ENCODE measurements at places on chromosomes 1 and 21. TPM values are rescaled to one million over a fixed set of nuclear protein-coding genes. Genes with fewer than 3 reads are reported as not detected.

MRAP gene
- total RNA-seq, result 0.46 TPM

HTR6 gene
- not detected for total RNA-seq

TEX38 gene
- not detected for total RNA-seq

F11R gene
- total RNA-seq, result 167 TPM

CR2 gene
- total RNA-seq, result 0.12 TPM

TCHHL1 gene
- not detected for total RNA-seq

TMEM81 gene
- 3.5 TPM for total RNA-seq

DNA sequence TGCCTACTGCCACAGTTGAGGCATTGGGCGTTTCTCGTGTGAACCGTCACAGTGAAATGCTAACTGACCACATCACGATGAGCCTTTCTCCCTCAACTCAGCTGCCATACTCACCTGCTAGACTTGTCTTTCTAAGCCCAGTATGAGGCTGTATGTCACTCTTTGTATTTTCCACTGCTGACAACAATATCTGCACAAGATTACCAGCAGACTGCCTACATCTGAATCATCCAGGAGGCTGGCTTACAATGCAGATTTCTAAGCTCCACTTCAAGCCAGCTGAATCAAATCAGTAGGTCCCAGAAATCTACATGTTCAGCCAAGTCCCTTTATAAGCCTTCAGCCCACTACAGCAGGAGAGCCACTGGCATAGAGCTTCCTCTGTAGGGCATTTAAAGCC lies 355.0 kb upstream of the DUSP10 start:
- no peak for DNase-seq
- H3K4me1 ChIP-seq, result no peaks in the 10 kb centered on the region
- no peak overlapping the region for H3K4me3 ChIP-seq
- no peaks in the 10 kb centered on the region for H3K36me3 ChIP-seq

GRCh38 chr1:91596474-91596873 lies 95.8 kb downstream of the CDC7 start:
- H3K4me1 ChIP-seq, result no peaks in the 10 kb centered on the region
- no peaks in the 10 kb centered on the region for H3K27me3 ChIP-seq
- H3K27ac ChIP-seq, result no peak overlapping the region
- no peak for DNase-seq

DNA sequence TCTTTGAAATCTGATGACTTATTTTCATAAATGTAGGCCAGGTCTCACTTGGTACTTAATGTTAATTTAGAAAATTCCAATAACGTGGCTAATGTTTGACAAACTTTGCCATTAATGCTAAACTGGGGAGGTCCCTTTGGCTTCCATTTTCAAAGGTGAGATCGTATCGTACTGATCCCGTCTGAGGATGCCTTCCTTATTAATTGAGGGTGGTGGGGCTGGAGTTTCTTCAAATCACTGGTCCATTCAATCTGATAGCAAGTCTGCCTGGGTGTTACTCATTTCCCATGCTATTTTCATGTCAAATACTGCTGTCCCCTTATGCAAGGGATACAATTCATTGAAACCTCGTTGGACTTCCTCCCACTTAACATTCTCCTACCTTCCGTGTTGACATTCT lies 327.1 kb downstream of the DISC1 start:
- H3K27ac ChIP-seq, result no peak overlapping the region
- H3K4me1 ChIP-seq, result peaks cover 2% of the 10 kb centered on the region
- DNase-seq, result no peak
- no peaks in the 10 kb centered on the region for H3K36me3 ChIP-seq
- no peaks in the 10 kb centered on the region for H3K27me3 ChIP-seq
- no peak overlapping the region for H3K4me3 ChIP-seq

DNA sequence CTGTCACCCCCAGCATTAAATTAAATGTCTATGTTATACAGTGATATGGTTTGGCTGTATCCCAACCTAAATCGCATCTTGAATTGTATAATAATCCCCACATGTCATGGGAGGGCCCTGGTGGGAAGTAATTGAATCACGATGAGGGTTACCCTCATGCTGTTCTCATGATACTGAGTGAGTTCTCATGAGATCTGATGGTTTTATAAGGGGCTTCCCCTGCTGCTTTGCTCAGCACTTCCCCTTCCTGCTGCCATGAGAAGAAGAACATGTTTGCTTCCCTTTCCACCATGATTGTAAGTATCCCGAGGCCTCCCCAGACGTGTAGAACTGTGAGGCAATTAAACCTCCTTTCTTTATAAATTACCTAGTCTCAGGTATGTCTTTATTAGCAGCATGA lies 445.7 kb downstream of the MRPL39 start:
- no peaks in the 10 kb centered on the region for H3K36me3 ChIP-seq
- no peak for DNase-seq
- H3K4me3 ChIP-seq, result no peak overlapping the region
- no peak overlapping the region for H3K27ac ChIP-seq

DNA sequence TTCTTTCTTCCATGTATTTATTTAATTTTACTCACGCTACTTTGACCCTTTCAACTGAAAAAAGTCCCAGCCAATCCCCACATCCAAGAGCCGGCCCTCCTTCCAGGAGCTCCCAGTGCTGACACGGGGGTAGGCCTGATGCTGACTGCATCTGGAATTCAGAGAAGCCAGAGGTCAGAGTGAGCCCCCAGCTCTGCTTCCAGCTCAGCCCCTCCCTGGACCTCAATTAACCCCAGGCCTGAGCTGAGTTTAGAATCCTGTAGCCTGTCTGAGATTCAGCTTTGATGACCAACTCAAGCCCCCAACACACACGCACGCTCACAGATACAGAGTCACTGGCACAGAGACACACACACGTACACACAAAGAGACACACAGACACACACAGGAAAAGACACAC lies 247.9 kb downstream of the NPHP4 start:
- peak; percentile 46 for DNase-seq
- no peaks in the 10 kb centered on the region for H3K36me3 ChIP-seq
- H3K4me1 ChIP-seq, result no peaks in the 10 kb centered on the region
- H3K27me3 ChIP-seq, result peaks cover 12% of the 10 kb centered on the region

DNA sequence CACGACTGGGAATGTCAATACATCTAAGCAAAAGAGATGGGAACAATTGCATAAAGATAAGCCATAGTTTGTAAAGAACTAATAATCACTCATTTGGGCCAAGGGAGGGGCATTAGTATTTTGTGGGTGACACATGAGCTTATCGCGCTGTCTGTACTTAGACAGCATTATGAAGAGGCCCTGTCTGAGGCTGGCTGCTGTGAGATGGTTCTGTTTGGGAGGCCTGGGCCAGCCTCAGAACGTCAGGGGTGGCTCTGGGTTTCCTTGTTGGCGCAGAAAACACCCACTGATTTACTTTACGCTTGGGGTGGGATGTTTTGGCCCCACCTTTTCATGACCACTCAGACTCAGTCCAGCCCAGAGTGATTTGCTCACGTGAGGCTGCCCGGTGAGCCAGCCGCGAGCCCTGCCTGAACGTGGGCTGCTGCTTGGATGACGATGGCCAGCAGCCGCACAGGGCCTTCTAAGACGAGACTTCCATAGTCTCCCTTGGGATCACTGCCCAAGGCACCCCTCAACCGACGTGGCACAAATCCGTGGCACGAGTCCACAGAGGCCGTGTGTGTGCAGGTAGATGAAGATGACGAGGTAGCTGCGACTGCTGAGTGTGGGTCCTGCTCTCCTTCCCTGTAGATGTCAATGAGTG lies 18.7 kb downstream of the UMODL1 start:
- H3K36me3 ChIP-seq, result no peaks in the 10 kb centered on the region
- H3K27me3 ChIP-seq, result peaks cover 8% of the 10 kb centered on the region
- no peak overlapping the region for H3K27ac ChIP-seq
- no peak overlapping the region for H3K4me3 ChIP-seq

DNA sequence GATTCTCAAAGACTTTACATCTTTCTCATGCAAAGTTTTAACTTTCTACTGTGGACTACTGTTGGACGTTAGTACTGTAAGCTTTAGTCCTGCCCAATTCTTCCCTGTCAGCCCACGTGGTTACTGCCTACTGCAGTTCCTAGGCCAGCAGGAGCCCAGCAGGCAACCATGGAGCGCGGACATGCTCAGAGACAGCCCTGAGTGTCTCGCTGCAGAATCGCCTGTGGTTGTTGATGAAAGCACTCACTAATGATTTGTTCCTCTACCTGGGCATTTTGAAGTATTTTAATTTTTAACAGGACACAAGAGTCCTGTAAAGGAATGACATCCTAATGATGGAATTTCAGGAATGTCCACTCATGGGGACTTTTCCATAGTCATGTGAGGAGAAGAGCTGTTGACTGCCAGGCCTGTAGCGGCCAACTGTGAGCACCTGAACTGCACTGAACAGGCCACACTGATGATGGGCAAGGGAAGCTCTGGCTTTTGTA lies 44.1 kb downstream of the PGBD5 start:
- H3K4me3 ChIP-seq, result no peak overlapping the region
- DNase-seq, result peak; percentile 71
- no peaks in the 10 kb centered on the region for H3K36me3 ChIP-seq
- no peaks in the 10 kb centered on the region for H3K27me3 ChIP-seq
- no peak overlapping the region for H3K27ac ChIP-seq

DNA sequence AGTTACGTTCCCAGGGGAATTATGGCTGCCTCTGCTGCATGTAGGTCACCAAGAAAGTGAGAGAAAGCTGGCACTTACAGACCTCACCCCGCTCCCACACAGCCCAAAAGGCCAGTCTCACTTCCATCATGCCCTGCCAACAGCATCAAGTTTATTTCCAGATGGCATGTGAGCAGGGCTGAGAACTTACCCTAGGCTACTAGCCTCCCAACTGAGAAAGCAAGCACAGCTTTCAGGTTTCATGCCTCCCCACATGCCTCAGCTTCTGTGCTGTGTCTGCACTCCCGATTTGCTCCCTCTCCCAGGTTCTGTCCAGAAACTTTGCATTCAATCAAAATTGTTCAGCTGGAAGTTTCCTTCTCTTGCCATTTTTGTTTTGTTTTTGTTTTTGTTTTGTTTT lies 59.1 kb upstream of the CRB1 start:
- no peak for DNase-seq
- H3K27me3 ChIP-seq, result no peaks in the 10 kb centered on the region
- H3K27ac ChIP-seq, result no peak overlapping the region
- no peaks in the 10 kb centered on the region for H3K4me1 ChIP-seq
- no peaks in the 10 kb centered on the region for H3K36me3 ChIP-seq

GRCh38 chr1:156868341-156868740 lies 7.7 kb downstream of the NTRK1 start:
- peaks cover 21% of the 10 kb centered on the region for H3K27me3 ChIP-seq
- H3K4me3 ChIP-seq, result no peak overlapping the region
- H3K36me3 ChIP-seq, result no peaks in the 10 kb centered on the region
- no peaks in the 10 kb centered on the region for H3K4me1 ChIP-seq

GRCh38 chr1:205486258-205486657 lies 18.2 kb upstream of the CDK18 start:
- DNase-seq, result no peak
- H3K27me3 ChIP-seq, result peaks cover 27% of the 10 kb centered on the region
- H3K27ac ChIP-seq, result no peak overlapping the region

- H3K27me3 ChIP-seq, result no peaks in the 10 kb centered on the region
- no peak for DNase-seq
- H3K27ac ChIP-seq, result no peak overlapping the region
- no peaks in the 10 kb centered on the region for H3K36me3 ChIP-seq
- no peak overlapping the region for H3K4me3 ChIP-seq
Measured at GRCh38 chr21:24302400-24302799, 1304.9 kb downstream of the MRPL39 start.

DNA sequence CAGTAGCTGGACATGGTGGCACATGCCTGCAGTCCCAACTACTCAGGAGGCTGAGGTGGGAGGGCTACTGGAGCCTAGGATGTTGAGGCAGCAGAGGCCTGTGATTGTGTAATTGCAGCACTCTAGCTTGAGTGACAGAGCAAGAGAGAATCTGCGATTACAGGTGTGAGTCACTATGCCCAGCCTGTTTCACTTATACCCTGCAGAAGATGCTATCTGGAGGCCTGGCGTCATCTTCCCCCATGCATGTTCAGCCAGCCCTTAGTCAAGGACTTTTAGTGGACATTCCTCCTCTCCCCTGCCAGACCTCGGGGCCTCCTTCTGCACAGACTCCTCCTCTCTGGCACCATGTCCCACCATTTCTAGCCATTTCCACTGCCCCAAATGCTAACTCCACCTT lies 36.3 kb upstream of the RCC2 start:
- no peak overlapping the region for H3K27ac ChIP-seq
- no peaks in the 10 kb centered on the region for H3K36me3 ChIP-seq
- no peaks in the 10 kb centered on the region for H3K27me3 ChIP-seq
- H3K4me1 ChIP-seq, result no peaks in the 10 kb centered on the region
- no peak for DNase-seq

DNA sequence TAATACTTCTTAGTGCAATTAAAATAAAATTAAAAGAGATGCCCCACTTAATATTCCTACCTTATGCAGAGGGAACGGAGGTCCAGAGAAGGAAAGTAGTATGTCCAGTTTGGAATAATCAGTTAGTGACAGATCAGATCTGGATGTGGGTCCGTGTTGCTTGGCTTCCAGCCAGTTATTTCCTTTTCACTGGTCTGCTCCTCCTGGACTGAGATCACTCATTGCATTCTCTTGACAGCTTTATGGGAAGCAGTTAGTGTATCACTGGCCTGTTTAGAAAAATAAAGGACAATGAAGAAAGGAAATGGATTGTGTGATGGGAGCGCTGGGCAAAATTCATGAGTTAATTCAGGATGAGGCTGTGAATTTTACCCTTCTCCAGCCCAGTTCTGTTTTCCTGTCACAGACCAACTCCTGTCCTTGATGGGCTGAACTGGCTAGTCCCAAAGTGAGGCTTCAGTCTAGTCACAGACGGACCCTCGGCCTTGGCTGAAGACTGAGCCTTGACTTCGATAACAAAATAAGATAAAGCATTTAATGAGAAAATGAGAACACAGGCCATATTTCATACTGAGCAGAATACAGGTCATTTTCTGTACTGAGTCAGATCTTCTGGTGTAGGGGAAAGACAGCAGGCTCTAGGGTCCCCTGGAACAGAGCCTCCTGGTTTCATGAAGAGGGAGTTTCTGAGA lies 85.2 kb upstream of the TRABD2B start:
- no peak overlapping the region for H3K4me3 ChIP-seq
- H3K36me3 ChIP-seq, result no peaks in the 10 kb centered on the region
- DNase-seq, result no peak
- H3K27me3 ChIP-seq, result peaks cover 6% of the 10 kb centered on the region
- H3K4me1 ChIP-seq, result peaks cover 4% of the 10 kb centered on the region

- no peaks in the 10 kb centered on the region for H3K36me3 ChIP-seq
- DNase-seq, result no peak
- H3K4me3 ChIP-seq, result no peak overlapping the region
- no peak overlapping the region for H3K27ac ChIP-seq
Measured at GRCh38 chr1:57307392-57308170, 116.3 kb downstream of the DAB1 start.

DNA sequence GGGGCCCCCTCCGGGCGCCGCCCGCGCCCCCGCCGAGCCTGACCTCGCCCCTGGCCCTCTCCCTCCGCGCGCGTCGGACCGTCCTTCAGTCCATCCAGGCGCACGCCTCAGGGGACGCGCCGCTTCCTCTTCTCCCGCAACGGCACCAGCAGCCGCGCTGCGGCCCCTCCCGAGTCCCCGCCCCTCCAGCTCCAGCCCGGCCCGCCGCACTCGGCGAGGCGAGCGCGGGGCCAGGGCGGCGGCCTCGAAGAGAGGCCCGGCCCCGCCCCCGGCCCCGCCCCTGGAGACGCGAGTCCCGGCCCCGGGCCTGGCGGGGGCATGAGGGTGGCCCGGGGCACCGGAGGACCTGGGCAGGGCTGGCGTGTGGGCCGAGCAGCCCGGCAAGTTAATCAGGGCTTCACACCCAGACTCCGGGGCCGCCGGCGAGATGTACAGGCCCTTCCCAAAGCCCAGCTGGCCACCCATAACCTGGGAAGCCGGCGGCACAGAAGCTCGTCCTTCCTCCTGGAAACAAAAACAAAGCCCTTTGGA lies at the start of gene IGSF3:
Gene IGSF3, minus strand, starts transcription at position 159 of the 531 bp plus-strand sequence. CDS start 1,407 bp downstream, outside the sequence.
- peak within 1 kb of the TSS; percentile 72 for H3K27ac ChIP-seq
- H3K36me3 ChIP-seq, result no peaks in the 10 kb centered on the region
- H3K27me3 ChIP-seq, result peaks cover 9% of the 10 kb centered on the region
- H3K4me1 ChIP-seq, result peaks cover 10% of the 10 kb centered on the region
- DNase-seq, result peak; percentile 92
